ENCODE measurements at places on chromosomes 5 and 9. TPM values are rescaled to one million over a fixed set of nuclear protein-coding genes. Genes with fewer than 3 reads are reported as not detected.
A peak's percentile ranks its signal among the peaks of the same experiment; 100 is the strongest.

GRCh38 chr5:161216877-161217276 is 329.6 kb downstream of the GABRB2 start:
- DNase-seq, result no peak

Gene PCDHA12
- total RNA-seq, result 0.15 TPM

- no peak for DNase-seq
These were observed 13.1 kb upstream of the MAP3K1 start for GRCh38 chr5:56802205-56802604.

GRCh38 chr9:136939996-136940525 is 4.5 kb downstream of the FBXW5 start:
- peak; percentile 81 for DNase-seq

Gene TIMD4
- total RNA-seq, result 0.37 TPM

Data from left cardiac atrium (tissue), 4 donors.